Stimulated activated naive CD8-positive, alpha-beta T cell treated with anti-CD3 and anti-CD28 coated beads, Interleukin-15, Interleukin-2, amounts not matched to agents 100 U/mL and 50 U/mL, for 24 hours (primary cell): ENCODE measurements at places on chromosomes 11 and 22.

DNA sequence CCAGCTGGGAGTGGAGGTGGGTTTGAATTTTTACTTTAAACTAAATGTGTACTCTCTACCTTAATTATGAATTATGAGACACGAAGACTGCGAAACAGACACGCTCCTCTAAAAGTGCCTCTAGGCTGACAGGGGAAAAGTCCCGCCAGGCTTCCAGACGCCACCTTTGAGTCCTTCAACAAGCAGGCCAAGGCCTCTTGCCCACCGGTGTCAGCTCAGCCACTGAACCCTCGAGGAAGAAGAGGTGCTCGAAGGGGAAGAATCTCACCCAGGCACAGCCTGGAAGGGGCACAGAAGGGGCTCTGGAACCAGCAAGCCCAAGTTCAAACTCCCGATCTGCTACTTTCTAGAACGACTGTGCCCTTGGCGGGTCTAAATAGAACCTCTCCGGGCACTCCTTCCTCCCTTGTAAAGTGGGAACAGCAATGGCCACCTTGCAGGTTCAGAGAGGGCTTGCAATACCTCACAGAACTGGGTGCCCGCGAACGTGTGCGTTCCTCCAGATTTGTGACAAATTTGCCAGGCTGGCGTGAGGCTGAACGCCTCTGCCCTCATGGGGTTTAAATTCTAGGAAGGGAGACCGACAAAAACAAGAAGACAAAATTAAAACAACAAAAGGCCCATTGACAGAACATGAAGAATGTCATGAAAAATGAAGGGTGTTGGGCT, 158.5 kb upstream of the GRK3 start:
- no peak for DNase-seq

GRCh38 chr11:7019500-7020182, 505 bp downstream of the ZNF214 start:
- no peak for DNase-seq

DNA sequence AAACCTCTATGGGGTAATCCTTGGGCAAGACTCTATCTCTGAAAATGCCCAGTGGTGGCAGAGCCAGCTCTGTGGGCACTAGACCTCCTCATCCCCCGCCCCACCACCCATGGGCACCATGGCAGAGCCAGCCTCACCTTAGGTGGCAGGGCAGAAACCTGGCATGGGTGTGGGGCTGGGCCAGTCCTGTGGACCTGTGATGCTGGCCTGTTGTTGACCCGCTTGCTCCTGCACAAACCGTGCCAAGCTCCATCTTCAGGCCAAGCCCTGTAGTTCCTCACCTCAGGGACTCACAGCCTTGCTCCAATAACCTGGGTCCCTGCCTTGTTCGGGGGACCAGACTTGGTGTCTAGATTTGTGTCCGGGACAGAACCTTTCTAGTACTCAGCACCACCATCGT, 8.9 kb upstream of the SERPINH1 start:
- no peak for DNase-seq

- no peak for DNase-seq
Measured at GRCh38 chr22:37311761-37312312, 29.5 kb downstream of the CYTH4 start.

- no peak for DNase-seq
Measured at GRCh38 chr11:35620795-35621194, 2.5 kb downstream of the FJX1 start.

DNA sequence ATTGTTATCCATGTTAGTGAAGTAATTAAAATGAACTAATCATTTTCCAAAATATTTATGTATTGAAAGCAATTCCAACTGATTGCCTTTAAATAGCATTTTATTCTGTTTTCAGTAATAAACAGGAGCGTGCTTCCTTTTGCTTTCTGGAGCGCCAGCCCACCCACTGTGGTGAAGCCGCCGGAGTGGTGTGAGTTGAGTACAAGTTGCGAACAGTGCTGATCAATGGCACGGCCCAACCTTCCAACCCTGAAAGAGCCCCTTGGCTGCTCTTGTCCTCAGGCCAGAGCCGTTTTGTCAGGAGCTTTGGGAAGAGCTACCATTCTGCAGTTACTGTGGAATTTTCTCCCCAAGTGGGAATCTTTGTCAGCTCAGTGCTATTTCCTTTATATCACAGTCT, 42.8 kb downstream of the NTM start:
- no peak for DNase-seq

DNA sequence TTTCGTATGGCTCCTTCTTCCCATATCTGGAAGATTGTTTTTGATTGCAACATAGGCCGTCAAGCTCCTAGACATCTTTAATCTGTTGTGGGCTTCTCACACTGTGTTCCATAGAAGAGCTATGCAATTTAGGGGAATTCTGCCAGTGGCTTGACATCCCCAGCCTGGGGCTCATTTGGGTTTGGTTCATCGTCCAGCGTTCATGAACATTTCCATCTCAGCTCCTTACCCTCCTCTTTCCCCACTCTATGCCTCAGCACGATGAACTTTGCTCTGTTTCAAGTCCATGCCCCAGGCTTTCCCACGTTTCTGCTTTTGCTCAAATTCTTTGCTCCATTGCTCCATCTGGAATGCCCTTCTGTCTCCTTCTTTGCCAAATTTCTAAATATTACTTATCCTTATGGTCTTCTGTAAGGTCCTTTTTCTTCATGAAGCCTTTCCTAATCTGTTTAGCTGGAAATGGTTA, 26.1 kb upstream of the CLMP start:
- no peak for DNase-seq

DNA sequence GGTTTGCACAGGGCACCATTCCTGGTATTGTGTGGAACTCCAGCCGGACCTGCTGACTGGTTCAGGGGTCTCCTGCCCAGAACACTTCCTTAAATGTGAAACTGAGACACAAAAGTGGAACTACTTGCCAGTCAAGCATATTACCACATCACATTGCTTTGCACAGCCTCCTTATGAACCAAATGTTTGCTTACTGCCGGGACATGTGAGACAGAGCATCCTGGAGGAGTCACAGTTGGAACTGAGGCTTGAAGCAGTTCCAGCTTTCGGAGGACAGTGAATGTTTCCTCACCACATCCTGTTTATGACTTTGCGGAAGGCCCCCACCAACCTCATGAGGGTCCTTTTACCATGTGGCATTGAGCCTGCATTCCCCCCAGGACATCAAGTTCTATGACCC, 105.8 kb upstream of the ARHGAP42 start:
- DNase-seq: no peak

GRCh38 chr11:19499026-19499669, 213.5 kb upstream of the NAV2 start:
- DNase-seq: no peak

- DNase-seq: no peak
Measured at GRCh38 chr11:75114465-75114864, 17.8 kb upstream of the OR2AT4 start.

DNA sequence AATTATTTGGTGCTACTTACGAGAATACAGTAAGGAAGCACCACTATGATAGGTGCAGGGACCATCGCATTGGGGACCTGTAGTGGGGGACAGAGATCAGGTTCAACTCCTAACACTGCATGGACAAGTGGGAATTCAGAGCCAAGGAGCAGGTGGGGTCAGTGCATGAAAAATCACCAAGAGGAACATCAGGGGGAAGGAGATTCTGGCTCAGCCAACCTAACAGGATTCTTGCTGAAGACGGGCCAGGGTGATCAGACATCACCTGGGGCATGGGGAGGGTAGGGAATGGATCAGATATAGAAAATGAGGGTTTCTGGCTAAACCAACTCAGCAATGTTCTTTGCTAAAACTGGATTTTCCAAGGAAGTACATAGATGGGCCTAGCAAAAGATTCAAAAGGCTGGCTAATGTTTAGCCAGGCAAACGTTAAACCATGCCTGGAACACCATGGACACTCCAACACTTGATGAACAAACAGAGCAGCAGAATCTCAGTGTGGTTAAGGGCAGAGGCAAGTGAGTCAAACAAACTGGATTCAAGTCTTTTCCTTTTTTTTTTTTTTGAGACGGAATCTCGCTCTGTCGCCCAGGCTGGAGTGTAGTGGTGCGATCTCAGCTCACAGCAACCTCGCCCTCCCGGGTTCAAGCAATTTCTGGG, 70.0 kb downstream of the MICAL3 start:
- DNase-seq: no peak

DNA sequence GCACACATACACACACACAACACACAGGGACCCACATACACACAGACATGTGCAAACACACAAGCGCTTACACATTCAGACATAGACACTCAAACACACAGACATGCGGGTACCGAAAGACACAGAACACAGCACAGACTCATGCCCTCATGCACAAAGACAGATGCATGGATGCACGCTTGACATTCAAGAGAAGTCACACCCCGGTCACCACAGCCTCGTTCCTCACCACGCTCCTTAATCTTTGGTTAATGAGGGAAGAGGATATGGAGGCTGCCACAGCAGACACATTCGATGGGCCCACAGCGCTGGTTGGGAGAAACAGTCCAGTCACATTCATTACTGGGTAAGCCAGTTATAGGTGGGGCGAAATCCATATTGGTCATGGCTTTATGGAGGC, 51.9 kb upstream of the EIF3D start:
- DNase-seq: no peak

GRCh38 chr11:126088999-126089398, 26.3 kb upstream of the CDON start:
- DNase-seq: no peak

- peak; percentile 10 for DNase-seq
Measured at GRCh38 chr22:29750559-29751538, 16.0 kb downstream of the ZMAT5 start.

DNA sequence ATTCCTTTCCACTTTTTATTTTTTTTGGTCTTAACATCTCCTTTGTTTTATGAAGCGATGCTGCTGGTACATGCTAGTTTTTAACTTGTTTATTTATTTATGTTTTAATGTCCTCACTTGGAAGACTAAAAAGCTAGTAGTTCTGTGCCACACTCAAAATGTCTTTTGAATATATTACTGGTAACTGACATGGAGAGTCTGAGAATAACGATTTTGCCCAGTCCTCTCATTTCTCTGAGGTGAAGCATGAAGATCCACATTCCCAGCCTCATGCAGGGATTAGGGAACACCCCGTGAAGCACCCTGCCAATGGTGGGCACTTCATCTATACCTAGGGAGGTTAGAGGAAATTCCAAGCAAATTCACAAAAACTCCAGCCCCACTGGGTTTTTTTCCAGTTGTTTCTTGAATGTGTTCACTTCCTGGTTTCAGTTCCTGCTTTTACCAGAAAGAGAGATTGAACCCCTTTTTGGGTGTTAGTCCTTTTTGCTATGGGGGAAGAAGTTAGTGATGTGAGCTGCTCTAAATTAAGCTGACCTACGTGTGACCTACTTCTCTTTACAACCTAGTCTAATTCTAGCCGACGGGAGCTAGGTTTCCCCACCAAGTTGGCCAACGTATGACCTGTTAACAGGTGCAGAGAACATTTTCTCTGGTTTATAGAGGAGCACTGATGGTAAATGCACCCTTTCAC, 106.1 kb downstream of the SLC1A2 start:
- DNase-seq: no peak

DNA sequence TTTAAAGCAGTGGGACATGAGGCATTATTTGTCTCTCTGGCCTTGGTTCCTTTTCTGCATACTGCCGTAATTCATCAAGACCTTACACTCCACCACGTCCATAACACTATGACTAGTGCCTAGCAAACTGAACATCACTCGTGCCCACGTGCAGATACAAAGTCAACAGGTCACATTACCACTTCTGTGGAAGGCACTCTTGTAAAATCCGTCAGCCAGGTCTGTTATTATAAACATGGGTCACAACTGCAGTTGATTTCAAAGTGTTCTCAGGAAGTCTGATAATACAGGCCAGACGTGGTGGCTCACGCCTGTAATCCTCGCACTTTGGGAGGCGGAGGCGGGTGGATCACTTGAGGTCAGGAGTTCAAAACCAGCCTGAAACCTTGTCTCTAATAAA, 14.1 kb downstream of the VSIG10L2 start:
- DNase-seq: no peak

DNA sequence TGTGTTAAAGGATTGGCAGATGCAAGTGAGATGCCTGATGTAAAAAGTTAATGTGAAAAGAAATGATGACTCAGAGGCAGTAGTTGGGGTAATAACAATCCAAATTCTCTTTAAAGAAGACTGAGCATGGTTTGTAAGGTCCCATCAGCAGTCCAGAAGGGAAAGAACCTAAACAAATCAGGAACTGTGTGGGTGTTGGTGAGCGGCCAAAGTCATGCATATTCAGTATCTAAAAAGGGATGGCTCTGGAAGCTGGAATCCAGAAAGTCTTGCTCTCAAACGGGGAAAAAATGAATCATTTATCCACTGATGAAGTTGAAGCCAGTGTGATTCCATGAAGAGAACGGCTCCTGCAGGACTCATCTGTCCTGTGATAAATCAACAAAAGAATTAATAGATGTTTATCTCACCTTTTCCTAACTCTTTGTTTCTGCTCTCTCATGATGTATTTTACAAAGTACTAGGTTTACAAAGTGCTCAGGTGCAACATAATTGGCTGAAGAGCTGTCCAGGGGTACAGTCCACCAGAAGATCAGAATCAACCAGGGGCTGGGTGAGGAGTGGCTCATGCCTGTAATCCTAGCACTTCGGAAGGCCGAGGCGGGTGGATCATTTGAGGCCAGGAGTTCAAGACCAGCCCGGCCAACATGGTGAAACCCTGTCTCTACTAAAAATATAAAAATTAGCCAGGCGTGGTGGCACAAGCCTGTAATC, 20.5 kb upstream of the SORL1-AS1 start:
- no peak for DNase-seq

DNA sequence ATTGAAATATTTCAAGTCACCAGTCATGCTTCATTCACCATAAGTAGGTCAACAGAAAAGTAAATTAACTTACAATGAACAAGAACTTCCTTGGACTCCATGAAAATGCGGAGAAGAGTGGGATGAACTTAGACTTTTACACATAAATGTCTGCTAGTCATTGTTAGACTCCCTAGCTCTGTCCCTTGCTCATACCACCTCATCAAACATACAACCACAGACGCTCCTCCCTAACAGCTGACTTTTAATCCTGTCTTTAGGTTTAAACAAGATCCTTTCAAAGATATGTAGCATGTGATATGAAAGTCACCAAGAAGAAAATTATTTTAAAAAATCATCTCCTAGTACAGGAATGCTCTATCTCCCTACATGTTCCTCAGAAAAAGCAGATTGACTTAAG, 248.1 kb downstream of the DLG2 start:
- no peak for DNase-seq

DNA sequence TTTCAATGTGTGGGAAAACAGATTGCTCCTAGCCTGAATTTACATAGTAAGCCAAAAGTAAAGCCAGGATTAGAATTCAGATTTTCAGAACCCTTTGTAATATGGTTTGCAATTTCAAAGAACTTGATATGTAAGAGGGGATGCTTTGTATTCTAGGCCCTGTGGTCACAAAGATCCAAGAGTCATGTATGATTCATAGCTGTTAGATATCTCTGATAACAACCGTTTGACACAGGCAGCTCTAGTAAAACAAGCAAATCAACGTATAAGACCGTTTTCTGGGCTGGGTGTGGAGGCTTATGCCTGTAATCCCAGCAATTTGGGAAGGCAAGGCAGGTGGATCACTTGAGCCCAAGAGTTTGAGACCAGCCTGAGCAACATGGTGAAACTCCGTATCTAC, 79.6 kb downstream of the EMSY start:
- DNase-seq: no peak

- DNase-seq: no peak
Measured at GRCh38 chr22:46187862-46188261, 37.5 kb downstream of the PPARA start.

GRCh38 chr22:44648085-44648820, 53.8 kb upstream of the PRR5 start:
- DNase-seq: no peak
